ENCODE measurements at places on chromosomes 1 and 21.
A peak's percentile ranks its signal among the peaks of the same experiment; 100 is the strongest.

DNA sequence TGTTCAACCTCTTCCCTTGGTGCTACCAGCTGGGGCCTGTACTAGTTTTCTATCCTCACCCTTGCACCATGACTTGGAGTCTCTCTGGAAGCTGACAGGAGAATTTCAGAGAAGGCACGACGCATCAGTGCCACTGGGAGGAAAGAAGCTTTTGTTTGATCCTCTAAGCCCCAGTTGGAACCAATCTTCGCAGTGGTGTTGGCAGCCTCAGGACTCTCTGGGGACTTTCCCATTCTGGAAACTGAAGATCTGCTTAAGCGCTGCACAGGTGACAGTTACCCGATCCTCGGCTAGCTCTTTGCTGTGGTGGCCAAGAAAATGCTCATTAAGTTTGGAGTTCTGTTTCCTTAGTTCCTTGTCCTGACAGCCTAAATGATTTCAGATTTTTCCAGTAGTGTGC, 222.3 kb downstream of the RHOU start:
- no peak for DNase-seq

DNA sequence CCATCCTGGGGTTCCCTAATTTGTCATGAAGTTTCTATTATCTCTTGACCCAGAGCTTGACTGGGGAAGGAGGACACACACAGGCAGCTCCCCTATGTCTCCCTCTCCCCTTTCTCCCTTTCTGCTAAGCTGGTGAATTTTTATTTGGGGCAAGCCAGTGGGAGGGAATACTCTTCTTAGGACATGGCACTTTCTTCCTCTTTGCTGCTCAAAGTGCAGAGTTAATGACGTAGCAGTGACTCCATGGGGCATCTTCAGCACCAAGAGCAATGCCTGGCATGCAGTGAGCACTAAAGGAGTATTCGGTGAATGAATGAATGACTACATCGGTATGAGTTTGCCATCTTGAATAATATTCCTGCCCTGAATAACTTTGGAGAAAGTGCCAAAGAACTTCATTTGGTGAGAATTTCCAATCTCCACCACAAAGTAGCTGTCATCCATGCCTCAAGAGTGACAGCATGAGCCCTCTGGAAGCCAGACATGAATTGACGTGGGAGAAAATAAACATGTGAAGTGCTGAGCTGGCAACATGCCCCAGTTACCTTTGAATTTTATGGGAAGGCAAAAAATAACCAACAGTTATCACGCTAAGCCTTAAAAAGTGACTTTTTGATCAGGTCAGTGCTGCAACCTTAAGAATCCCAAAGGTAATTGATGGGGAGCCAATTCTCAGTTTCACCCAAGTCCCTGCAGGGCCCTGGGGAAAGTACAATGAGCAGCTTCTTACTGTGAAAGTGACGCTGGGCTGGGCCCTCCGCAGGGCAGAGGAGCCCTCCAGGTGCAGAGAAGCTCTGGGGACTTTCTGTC, 22.1 kb upstream of the ATF3 start:
- DNase-seq: no peak

GRCh38 chr21:33315946-33316710, 8.6 kb upstream of the IFNAR1 start:
- DNase-seq: no peak

DNA sequence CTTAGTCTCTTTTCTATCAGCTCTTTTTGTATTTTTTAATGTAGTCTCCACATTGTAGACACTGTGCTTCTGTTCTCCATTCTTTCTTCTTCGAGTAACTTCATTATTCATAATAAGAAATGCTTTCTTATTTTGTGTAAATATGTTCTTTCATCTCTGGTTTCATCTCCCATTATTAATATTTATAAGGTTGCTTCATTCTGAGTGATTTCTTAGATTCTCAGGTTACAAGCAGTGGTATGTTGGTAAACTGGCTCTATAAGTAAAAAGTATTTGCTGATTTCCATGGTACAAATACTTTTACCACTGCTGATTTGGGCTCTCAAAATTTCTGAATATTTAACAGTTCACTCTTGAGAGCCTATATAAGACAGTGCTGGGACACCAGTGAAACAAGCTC, 81.3 kb downstream of the CDC14A start:
- no peak for DNase-seq

GRCh38 chr1:230867101-230867902, 1.0 kb downstream of the C1orf198 start:
- DNase-seq: no peak

GRCh38 chr1:61054601-61054993, 27.8 kb upstream of the NFIA start:
- DNase-seq: no peak

- DNase-seq: no peak
Measured at GRCh38 chr1:17434601-17435000, 4.9 kb downstream of the RCC2 start.

DNA sequence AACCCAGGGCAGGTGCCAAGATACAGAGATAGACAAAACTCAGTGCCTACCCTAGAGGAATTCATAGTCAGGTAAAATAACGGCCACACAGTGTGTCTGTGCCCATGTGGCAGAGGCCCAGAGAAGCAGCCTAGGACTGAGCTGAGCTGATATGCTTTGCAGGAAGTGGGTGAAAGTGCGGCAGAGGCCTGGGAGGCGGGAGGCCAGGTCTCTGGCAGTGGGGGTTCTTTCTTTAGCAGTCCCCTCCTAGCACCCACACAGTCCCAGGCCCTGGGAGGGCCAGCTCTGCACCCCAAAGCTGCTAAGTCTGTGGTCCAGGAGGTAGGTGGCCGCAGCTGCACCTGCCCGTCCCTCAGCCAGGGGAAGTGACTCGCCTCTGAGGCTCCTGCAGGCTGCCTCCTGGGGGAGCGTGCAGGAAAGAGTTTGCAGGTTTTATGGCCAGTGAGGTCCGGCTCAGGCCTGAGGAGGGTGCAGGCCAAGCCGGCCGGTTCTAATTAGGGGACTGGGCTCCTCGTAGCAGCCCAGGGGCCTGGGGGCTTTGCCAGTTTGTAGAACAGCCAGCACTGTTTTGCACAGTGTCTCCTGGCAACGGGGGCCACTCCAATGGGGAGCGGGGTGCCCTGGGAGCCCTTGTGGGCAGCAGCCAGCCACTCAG, 107.9 kb downstream of the SPSB1 start:
- no peak for DNase-seq

- DNase-seq: peak; percentile 56
Measured at GRCh38 chr1:12315146-12315545, 85.3 kb downstream of the VPS13D start.

DNA sequence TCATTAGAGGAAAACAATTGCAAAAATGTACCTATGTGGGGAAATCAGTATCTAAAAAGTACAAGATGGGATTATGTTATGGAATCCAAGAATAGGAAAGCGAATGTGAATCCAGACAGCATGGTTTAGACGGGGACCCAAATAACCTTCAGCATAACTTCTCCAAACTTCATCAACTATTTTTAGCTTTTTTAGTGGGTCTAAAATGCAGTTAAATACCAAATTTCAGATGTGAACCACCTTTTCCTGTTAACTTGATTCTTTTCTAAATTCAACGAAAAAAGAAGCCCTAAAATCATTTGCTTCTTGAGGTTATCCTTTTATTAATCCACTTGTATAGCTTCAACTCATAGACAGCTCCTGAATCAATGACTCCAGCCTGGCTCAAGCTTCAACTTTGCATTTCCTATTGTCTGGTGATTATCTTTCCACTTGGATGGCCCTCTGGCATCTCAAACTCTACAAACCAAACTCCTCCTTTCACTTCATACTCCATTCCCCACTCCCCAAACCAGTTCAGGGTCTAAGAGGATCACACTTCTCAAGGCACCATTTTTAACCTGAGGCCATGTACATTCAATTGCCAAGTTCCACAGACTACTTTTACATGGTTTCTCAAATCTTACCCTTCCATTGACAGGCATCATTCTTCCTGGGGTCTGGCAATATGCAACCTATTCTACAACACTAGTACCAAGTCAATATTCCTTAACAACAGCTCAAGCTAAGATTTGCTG, 7.4 kb downstream of the ERRFI1 start:
- DNase-seq: no peak

DNA sequence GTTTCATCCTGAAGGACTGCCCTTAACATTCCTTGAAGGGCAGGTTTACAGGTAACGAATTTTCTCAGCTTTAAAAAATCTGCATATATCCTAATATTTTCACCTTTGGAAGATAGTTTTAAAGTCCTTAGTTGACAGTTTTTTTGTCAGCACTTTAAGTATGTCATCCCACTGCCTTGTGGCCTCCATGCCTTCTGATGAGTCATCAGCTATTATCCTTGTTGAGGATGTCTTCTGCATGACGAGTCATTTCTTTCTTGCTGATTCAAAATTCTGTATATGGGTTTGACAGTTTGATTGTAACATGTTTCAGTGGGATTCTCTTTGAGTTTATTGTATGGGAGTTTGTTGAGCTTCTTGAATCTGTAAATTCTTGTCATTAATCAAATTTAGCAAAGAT, 500.6 kb downstream of the DISC1 start:
- peak; percentile 70 for DNase-seq

GRCh38 chr1:184965944-184966860, 8.1 kb downstream of the NIBAN1 start:
- DNase-seq: no peak

DNA sequence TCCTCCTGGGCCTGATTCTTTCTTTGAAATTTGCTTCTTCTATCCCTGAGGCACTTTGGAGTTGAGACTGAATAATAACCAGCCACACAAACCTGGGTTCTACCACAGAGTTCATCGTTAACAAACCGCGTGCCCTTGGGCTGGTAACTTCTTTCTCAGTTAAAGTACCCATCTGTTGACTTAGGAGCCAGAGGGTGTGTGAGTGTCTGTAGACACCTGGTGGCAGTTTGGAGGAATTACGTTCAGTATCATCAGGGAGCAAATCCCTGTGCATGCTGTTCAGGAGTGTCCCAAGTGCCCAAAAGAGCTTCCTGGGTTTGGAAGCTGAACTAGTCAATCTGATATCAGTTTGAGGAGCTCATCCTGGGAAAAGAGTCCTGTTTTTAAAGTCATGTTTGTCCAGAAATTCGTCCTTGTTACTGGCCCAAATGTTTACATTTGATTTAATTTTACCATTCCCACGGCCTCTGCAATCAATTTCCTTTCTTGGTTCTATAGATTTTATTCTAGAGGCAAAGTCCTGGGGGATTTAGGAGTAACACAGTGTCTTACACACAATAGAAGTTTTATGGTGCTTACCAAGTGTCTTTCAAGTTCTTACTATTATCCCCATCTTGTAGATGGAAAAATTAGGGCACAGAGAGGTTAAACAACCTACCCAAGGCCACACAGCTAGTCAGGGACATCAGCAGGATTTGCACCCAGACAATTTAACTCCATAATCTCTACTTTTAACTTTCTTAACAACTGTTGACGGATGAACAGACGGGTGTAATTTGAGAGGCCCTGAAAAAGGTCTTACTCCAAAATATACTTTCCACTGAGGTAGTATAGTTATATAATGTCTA, 26.7 kb upstream of the RPTN start:
- DNase-seq: peak; percentile 62

DNA sequence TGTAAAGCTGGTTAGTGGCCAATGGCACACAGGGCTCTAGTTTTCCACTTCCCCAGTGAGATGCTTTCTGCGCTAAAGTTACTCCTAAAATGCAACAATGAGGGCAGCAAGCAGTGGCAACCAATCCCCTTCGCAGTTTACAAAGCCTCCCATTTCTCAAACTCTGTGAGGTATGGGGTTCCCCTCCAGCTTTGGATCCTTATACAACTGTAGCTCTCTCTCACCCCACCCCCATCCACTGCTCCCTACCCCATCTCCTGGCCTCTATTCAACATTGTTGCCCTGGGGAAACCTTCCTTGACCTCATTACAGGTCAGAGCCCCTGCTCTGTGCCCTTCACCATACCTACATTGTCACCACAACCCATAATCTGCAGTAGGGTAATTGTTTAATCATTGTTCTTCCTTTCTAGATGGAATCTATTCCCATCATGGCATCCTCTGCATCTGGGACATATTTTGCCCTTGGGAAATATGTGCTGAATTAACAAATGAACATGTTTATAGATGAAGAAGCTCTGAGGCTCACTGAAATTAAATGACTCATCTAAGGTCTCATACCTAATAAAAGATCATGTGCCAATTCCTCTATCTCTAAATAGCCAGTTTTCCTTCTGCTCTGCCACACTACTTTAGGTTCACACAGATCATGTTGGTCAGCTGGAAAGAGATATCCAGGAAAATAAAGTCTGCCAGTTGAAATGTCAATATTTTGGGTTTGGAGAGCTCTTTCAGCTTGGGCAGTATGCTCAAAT, 12.6 kb downstream of the KIAA0040 start:
- DNase-seq: no peak

DNA sequence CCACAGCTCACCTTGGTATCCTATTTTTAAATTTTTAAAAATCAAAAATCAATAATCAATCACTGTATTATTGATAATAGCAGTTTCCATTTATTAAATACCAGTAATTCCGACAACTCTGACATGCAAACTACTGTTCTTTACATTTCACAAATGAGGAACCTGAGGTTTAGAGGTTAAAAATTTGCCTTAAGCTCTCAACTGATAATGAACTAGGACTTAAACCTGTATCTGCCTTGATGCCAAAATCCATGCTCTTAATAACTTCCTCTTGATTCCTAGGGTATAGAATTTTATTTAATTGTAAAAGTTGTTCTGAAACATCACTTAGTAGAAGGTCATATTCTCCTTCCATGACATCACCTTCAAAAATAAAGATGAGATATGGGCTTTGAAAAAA, 5.6 kb downstream of the ARHGAP29 start:
- DNase-seq: no peak

DNA sequence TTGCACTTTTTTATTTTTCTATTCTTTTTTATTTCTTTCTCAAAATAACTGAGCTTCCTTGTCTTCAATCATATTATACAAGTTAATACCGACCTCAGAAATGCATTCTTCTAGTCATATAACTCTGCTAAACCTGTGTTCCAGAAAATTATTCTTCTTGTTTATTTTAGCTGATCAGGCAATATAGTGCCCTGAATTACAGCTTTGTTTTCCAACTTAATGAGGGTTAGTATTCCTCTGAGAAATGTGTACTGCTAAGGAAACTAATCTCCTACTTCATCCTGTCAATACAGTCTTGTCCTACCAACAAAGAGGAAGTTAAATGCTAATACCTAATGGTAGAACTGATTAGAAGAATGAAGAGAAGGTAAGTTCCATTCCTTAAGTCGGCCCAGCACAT, 13.0 kb downstream of the BRINP3 start:
- no peak for DNase-seq

- DNase-seq: no peak
Measured at GRCh38 chr1:96544051-96544830, 177.3 kb upstream of the PTBP2 start.

DNA sequence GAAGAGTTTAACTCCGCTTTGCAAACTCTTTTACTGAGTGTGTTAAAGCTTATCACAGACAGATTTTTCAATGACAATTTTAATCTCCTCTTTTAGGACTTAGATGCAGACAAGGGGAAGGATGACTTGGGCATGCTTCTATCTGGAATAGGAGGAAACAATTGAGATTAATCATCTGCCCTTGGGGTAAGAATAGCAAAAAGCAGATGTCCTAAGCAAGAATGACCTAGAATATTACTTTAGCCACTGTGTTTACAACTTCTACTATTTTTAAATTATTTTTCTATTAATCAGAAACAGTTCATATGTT, 569.0 kb upstream of the ADGRL2 start:
- peak; percentile 4 for DNase-seq

GRCh38 chr1:55326496-55327243, 111.5 kb upstream of the USP24 start:
- no peak for DNase-seq

Measured in amniotic epithelial cell (primary cell).